ENCODE measurements at places on chromosomes 5 and 9. TPM values are rescaled to one million over a fixed set of nuclear protein-coding genes. Genes with fewer than 3 reads are reported as not detected.

DNA sequence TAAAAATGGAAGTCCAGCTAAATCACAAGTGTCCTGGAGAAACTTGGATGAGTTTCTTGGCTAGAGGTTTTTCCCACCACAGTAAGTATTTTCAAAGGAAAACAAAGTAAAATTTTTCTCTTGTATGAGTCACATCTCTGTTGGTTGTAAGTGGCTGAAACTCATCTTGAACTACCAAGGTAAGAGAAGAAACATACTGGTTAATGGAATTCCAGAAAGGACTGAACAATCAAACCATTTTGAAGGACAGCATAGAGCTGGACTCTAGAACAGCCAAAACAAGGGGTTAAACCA, 102.8 kb upstream of the CDKN2B start:
- no peaks in the 10 kb centered on the region for H3K27me3 ChIP-seq
- no peak overlapping the region for H3K4me3 ChIP-seq
- peaks cover 5% of the 10 kb centered on the region for H3K4me1 ChIP-seq
- no peak for DNase-seq
- H3K27ac ChIP-seq: no peak overlapping the region

DNA sequence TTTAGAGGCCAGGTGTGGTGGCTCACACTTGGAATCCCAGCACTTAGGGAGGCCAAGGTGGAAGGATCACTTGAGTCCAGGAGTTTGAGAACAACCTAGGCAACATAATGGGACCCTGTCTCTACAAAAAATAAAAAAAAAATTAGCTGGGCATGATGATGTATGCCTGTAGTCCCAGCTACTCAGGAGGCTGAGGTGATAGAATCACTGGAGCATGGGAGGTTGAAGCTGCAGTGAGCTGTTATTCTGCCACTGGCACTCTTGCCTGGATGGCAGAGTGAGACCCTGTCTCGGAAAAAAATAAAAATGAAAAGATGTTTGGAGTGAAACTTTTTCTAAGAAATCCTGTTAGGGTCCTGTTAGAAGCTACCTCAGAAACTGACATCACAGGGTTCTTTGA, 24.2 kb downstream of the OCLN start:
- no peak overlapping the region for H3K27ac ChIP-seq
- no peaks in the 10 kb centered on the region for H3K4me1 ChIP-seq
- no peak for DNase-seq

- H3K27ac ChIP-seq: no peak overlapping the region
- no peak for DNase-seq
- H3K4me3 ChIP-seq: no peak overlapping the region
- H3K36me3 ChIP-seq: no peaks in the 10 kb centered on the region
These were observed 178.5 kb downstream of the NFIB start for GRCh38 chr9:14135421-14135820.

DNA sequence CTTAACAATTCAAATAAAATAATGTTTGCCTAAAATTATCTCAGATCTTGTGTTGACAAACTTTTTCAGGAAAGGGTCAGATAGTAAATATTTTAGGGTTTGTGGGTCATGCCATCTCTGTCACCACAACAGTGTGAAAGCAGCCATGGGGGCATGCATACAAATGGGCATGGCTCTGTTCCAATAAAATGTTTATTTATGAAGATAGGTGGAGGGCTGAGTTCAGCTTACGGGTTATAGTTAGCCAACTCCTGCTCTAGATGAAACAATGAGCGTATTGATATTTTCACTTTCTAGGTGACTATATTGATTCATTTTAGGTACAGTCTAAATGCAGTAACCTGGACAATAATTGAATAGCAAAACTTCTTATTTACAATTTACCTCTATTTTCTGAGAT, 533.8 kb upstream of the CLINT1 start:
- H3K27ac ChIP-seq: no peak overlapping the region
- H3K36me3 ChIP-seq: no peaks in the 10 kb centered on the region
- no peaks in the 10 kb centered on the region for H3K27me3 ChIP-seq
- H3K4me3 ChIP-seq: no peak overlapping the region
- DNase-seq: no peak

- H3K36me3 ChIP-seq: no peaks in the 10 kb centered on the region
- no peak overlapping the region for H3K27ac ChIP-seq
- peaks cover 26% of the 10 kb centered on the region for H3K4me1 ChIP-seq
- H3K27me3 ChIP-seq: no peaks in the 10 kb centered on the region
These were observed 31.4 kb upstream of the FAT2 start for GRCh38 chr5:151622367-151623088.

DNA sequence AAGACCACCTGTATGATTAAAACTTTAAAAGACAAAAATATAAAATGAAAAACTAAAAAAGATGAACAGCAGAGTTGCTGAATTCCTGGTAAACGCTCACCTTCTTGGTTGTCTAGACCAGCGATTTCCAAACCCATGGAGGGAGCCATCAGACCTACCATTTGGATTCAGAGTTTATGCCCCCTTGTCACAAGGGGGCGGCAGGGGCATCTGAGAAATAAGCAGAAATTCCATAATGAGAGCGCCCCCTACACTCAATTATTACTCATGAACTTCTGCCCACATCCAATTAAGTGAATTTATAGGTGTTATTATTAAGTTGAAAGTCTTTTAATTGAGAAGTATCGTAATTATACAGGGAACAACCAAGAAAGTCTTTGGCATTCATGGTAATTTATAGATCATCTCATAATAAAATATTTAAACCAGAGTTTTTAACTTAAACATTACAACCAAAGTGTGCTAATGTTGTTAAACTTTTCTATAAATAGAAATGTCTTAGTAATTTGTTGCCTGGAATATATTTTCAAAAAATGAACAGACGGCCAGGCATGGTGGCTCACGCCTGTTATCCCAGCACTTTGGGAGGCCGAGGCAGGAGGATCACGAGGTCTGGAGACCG, 35.2 kb upstream of the SPATA31C2 start:
- no peaks in the 10 kb centered on the region for H3K36me3 ChIP-seq
- H3K4me3 ChIP-seq: no peak overlapping the region
- DNase-seq: peak; percentile 93

The PPP2R2B gene
- total RNA-seq: 21.3 TPM

DNA sequence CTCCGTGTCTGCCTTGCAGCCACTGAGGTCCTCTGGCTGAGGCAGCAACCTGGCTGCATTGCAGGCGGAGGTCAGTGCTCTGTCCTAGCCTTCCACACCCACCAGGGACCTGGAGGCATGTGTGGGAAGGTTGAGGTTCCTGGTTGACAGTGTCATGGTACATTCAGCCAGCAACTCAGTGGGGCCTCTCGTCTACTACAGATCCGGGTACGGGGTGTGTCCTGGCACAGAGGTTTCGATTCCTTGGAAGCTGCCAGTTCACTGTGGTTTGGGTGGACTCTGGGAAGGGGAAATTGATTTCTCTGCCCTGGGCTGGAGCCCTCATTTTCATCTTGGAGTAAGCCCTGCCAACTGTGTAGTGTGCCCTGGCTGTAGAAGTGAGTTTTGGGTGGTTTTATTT, 45.1 kb downstream of the PDE8B start:
- H3K4me1 ChIP-seq: no peaks in the 10 kb centered on the region
- no peaks in the 10 kb centered on the region for H3K36me3 ChIP-seq
- H3K4me3 ChIP-seq: no peak overlapping the region
- DNase-seq: no peak
- H3K27ac ChIP-seq: no peak overlapping the region

GRCh38 chr5:37715361-37715760, 124.5 kb downstream of the GDNF start:
- H3K4me3 ChIP-seq: no peak overlapping the region
- H3K27me3 ChIP-seq: no peaks in the 10 kb centered on the region
- no peak overlapping the region for H3K27ac ChIP-seq
- no peaks in the 10 kb centered on the region for H3K36me3 ChIP-seq
- DNase-seq: no peak
- H3K4me1 ChIP-seq: 0 out of 2 replicates have a peak, but pooled peaks cover 6% of the 10 kb centered on the region

GRCh38 chr9:124390794-124391658, 24.2 kb downstream of the PSMB7 start:
- DNase-seq: no peak
- no peak overlapping the region for H3K27ac ChIP-seq
- peaks cover 18% of the 10 kb centered on the region for H3K4me1 ChIP-seq
- H3K36me3 ChIP-seq: no peaks in the 10 kb centered on the region
- no peaks in the 10 kb centered on the region for H3K27me3 ChIP-seq

DNA sequence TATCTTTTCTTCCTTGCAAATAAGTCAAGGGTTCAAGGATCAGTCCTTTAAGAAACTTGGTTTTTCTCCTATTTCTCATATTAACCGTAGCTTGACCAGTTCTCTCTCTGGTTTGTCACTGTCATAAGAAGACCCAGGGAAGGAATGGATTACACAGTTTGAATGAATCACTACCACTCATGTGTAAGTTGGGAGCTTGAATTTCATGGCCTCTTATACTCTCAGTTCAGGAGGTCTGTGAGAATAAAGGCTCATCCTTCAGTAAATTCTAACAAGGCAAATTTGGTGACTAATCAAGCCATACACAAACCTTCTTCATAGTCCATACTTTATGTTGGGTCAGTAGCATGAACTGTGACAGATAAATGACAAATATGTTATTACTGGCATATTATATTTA, 323.1 kb upstream of the ACTBL2 start:
- no peak for DNase-seq
- H3K4me3 ChIP-seq: no peak overlapping the region
- H3K4me1 ChIP-seq: no peaks in the 10 kb centered on the region
- no peak overlapping the region for H3K27ac ChIP-seq
- no peaks in the 10 kb centered on the region for H3K36me3 ChIP-seq

DNA sequence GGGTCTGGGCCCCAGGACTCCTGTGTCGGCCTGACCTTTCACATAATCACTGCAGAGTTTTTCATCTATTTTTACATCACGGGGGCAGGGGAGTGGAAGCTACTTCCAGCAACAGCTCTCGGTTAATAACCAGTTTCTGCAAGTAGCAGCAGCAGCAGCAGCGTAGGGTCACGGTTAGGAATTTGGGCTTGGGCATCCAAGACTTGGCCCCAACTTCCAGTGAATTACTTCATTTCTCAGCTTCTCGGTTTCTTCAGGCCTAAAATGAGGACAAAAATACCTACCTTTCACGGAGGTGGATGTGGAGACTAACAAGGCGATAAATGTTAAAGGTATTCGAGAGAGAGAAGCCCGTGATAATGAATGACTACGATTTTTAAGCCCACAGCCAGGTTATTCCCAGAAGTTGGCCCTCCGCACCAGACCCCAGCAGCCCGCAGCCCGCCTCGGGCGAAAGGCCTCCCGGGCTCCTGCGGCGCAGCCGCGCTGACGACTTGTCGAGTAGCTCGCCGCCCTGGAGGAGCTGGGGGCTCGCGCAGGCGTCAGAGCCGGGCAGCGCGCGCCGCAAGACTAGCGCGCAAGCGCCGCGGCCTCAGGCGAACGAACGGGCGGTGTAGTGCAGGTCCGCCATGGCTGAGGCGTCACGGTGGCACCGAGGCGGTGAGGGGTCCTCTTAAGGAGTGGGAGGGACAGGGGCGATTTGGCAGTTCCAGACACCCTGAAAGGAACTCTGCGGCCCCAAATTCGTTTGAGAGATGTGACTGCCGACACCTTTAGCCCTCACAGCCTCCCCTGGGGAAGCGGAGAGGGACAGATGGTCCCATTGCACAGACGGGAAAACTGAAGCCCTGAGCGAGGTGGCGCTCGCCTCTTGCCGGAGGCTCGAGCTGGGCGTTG, at the start of gene PKD2L2:
Gene PKD2L2 (plus strand): TSS at position 595 of the 897 bp plus-strand sequence. CDS start 35 bp downstream, at position 630.
- H3K27me3 ChIP-seq: no peaks in the 10 kb centered on the region
- H3K4me1 ChIP-seq: peaks cover 16% of the 10 kb centered on the region
- no peak within 1 kb of the TSS for H3K27ac ChIP-seq
- peak within 1 kb of the TSS; percentile 52 for H3K4me3 ChIP-seq

All from GM23338 (cell line).